Stimulated activated CD8-positive, alpha-beta memory T cell treated with anti-CD3 and anti-CD28 coated beads, Interleukin-7, amount 100 ng/mL, for 1 hour (primary cell): ENCODE measurements at places on chromosomes 4 and X.

DNA sequence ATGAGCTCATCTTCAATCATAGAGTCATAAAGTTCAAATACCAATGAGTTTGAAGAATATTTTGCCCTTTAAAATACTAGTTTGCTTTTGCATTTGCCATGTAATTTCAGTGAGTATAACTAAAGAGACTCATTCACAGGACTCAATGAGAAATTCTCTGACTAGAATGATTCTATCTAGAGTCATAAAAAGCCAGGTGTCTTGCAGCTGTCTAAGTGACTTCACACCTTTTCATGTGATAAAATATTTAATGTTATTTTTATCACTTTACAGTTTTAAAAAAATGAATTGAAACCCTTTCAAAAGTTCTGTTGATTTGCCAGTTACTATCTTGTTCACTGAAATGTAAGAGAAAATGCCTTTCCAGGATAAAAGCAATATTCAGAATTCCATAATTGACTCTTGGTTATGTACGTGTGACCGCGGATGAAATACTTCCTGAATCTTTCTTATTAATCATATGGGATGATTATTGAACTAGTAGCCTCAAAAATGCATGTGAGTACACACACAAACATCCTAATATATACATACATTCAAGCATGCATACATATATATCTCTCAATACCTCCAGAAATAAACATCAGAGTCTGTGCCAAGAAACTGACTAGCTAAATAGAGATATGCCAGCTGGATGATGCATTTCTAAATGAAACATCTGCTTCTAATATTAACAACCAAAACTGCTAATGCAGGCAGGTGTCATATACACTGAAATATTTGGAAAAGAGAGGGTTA lies 87.0 kb downstream of the GABRB1 start:
- DNase-seq, result no peak

- DNase-seq, result no peak
Observed at GRCh38 chr4:66629927-66630326, 915.4 kb downstream of the CENPC start.

DNA sequence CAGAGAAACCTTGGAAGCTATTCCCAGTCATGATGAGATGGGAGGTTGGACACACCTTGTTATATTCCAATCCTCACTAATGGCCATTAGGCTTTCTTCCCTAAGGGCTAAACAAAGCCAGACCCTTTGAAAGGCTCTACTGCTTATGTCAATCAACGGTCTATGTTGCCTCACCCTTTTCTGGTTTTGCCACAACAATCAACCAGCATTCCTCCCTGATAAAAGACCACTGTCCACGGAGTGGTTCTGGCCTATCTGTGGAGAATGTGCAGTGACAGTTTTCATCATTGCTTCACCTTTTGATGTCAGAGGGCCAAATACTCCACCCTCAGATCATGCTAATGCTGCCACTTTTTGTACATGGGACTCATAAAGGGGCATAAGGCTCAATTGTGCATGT lies 913.4 kb downstream of the RPA4 start:
- DNase-seq, result no peak

DNA sequence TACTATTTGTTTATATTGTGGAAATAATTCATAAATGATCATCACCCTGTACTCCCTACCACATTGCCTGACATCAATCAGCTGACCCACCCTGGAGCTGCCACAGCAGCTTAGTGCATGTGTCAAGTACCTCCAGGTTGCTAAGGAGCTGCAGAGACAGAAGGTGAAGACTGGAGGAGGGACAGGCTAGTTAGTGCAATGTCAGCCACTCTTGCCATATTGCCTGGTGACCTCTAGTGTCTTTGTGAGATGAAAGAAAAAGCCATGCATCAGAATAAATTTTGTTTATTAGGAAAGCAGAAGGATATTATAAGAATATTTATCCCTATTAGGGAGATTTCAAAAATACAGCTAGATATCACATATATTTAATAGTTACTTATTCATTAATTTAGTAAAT lies 243.9 kb upstream of the FAT4 start:
- no peak for DNase-seq

GRCh38 chr4:186144198-186144945 lies 39.9 kb downstream of the FAM149A start:
- no peak for DNase-seq
